ENCODE measurements at places on chromosomes 3 and 15.
A peak's percentile ranks its signal among the peaks of the same experiment; 100 is the strongest.

DNA sequence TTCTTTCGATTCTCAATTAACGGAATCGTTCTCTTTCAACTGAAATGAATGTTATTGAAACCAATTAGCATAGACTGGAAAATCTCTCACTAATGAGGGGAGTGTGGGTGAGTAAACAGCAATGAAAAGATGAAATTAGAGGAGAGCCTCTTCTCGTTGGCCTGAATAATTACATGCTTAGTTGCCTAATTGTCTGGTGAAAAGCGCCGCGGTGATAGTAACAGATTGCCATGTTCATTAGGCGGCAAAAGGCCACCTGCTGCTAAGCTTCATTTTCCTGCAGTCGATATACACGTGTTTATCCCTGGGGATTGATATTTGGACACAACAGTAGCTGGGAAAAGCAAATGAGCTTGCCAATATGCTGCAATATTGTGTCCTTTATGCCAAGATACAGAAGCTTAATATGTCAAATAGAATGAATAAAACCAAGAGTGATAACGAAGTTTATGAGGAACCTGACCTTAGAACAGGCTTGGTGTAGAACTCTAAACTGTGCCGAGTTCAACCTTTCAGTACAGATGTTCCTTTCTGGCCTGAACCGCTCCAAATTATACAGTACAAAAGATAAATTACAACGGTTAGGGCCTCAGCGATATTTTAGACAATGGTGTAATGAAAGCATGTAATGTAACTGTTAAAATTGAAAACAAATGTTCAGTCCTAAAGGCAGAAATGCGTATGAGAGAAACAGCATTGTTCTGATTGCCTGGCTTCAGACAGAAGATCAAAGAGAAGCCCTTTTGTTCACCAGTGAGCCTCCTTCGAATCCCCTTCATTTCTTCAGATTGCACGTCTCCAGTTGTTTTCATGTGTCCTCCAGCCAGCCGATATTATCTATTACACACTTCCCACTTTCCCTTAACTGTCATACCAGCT is 185.2 kb downstream of the SHOX2 start:
- DNase-seq, result no peak

GRCh38 chr3:131989318-131989717 is 45.5 kb downstream of the CPNE4 start:
- no peak for DNase-seq

DNA sequence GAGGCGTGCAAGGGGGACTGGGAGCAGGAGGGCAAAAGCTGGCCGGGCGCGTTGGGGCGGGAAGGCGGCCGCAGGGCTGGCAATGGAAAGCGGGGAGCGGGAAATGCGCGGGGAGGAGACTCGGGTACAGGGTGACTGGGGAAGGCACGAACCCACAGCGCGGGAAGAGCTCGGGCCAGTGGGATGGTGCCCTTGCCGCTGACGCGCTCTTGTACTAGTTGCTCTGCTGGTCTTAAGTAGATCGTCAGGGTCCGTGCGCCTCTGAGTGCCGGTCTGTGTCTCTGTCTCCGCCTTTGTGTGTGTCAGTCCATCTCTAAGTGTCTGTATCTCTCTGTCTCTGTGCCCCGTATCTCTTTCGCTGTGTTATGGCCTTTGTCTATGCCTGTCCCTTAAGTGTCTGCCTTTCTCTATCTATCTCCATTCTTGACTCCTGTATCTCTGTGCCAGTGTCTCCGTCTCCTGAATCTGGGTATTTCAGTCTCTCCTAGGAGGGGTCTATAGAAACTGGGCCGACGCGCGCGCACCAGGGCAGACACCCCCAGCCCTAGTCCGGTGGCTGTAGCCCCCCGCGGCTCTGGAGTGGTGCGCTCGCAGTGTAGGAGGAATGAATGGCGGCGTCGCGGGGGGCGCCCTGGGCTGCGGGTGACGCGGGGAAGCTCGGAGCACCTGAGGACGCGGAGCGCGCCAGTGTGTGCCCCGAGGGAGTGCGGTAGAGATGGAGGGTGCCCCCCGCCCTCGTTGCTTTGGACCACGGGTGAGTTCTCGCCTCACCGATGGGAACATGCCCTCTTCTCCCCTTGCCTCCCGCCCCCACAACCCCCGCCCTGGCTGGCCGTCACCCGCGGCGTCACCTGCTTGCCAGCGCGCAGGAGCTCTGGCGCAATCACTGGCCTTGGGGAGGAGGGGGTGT is 756 bp upstream of the CAMK2N2 start:
- peak; percentile 61 for DNase-seq

- peak; percentile 77 for DNase-seq
These were observed 16.7 kb upstream of the CMTM7 start for GRCh38 chr3:32374788-32375595.

- no peak for DNase-seq
These were observed 5.2 kb upstream of the PFN2 start for GRCh38 chr3:149975919-149976318.

DNA sequence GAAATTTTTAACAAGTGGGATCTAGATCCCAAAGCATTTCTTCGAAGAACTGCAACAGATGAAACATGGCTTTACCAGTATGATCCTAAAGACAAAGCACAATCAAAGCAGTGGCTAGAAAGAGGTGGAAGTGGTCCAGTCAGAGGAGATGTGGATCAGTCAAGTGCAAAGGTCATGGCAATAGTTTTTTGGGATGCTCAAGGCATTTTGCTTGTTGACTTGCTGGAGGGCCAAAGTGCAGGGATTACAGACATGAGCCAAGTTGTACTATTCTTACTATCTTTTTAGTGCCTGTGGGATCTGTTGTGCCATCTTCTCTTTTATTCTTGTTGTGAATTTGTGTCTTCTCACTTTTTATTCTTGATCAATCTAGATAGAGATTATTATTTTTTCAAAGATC is 82.0 kb downstream of the REC114 start:
- no peak for DNase-seq

All from EL (cell line).